ENCODE measurements at places on chromosomes 7 and 10.

GRCh38 chr10:88892222-88892967, 12.3 kb downstream of the STAMBPL1 start:
- no peak for DNase-seq

DNA sequence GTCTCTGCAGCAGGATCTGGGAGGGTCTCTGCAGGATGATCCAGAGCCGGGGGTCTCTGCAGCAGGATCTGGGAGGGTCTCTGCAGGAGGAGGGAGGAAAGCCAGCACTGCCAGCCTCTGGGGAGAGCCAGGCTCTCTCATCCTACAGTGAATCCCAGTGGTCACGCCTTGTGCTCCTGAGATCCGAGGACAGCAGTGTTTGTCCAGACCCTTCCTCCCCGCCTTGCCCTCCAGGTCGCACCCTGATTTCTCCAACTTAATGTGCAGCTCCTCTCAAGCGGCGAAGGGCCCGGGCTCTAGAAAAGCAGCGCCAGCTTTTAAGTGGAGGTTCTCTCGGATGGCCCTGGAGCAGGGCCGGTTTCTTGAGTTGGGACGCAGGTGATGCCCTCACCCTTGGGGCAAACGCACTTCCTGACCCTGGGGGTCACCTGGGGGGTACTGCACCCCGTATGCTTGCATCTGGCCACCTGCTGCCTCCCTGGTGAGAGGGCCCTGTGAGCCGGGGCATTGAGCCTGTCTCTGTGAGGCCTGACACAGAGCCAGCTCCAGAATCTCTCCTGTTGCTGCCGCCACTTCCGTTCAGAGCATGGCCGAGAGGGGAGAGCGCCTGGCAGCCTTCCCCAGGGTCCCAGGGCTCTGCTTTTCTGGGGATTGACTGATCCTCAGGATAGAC, 111.6 kb downstream of the ACTR3B start:
- no peak for DNase-seq

- no peak for DNase-seq
These were observed 131.8 kb downstream of the ANK3 start for GRCh38 chr10:60257767-60258428.

DNA sequence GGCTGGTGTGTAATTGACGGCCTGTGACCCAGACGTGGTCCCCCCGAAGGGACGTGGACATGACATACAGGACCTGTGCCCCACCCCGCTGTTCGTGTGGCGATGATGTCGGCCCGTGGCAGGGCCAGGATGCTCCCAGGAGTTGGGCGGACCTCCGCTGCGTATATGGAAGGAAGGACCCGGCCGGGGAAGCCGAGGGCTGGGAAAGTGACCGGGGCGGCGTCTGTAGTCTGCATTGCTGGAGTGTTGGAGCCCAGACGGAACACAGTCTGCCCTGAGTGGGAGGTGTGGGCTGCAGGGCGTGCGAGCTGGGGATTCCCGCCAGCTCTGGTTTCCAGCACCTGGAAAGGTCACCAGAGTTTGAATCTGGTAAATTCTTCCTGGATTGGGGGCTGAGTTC, 45.0 kb upstream of the FOXL3 start:
- DNase-seq = no peak

- no peak for DNase-seq
These were observed 2.3 kb downstream of the KNDC1 start for GRCh38 chr10:133162178-133162909.
